ENCODE measurements at places on chromosomes 13 and 19.
A peak's percentile ranks its signal among the peaks of the same experiment; 100 is the strongest.

DNA sequence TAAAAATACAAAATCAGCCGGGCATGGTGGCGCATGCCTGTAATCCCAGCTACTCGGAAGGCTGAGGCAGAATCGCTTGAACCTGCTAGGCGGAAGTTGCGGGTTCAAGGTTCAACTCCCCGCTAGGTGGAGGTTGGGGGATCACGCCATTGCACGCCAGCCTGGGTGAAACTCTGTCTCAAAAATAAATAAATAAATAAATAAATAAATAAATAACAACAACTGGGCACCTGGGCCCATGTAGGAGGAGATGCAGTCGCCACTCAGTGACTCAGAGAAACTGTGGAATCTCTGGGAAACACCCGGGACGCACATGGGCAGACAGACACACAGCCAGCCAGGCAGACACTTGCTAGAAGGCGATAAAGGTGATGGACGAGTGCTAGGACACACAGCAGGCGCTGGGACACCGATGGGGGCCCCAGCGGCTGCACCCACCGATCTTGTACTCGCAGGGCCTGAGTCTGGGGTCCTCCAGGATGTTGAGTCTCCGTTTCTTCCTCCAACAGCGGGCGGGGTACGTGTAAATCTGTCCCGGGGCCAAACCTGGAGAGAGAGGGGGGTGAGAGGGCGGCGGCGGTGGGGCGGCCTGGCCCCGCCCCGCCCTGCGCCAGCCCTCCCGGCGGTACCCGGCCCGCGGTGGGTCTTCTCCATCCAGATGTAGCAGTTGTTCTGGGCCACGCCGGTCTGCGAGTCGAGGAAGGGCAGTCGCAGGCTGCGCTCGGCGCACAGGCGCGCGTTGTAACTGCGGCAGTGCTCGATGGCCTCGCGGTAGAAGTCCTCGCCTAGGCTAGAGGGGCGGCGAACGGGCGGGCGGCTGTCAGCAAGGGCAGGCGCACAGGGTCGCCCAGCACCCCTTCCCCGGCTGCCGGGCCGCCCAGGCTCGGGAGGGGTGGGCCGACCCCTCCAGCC is 1.8 kb downstream of the DPF1 start:
- H3K36me3 ChIP-seq = no peaks in the 10 kb centered on the region
- no peak overlapping the region for H3K27ac ChIP-seq
- H3K4me1 ChIP-seq = no peaks in the 10 kb centered on the region
- peak; percentile 19 for DNase-seq
- no peaks in the 10 kb centered on the region for H3K27me3 ChIP-seq
- no peak overlapping the region for H3K4me3 ChIP-seq

DNA sequence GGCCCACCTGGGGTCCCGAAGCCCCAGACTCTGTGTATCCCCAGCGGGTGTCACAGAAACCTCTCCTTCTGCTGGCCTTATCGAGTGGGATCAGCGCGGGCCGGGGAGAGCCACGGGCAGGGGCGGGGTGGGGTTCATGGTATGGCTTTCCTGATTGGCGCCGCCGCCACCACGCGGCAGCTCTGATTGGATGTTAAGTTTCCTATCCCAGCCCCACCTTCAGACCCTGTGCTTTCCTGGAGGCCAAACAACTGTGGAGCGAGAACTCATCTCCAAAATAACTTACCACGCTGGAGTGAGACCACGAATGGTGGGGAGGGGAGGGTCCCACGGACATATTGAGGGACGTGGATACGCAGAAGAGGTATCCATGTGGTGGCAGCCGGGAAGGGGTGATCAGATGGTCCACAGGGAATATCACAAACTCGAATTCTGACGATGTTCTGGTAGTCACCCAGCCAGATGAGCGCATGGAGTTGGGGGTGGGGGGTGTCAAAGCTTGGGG is 1.0 kb upstream of the ICAM5 start:
- H3K27me3 ChIP-seq = no peaks in the 10 kb centered on the region
- H3K36me3 ChIP-seq = no peaks in the 10 kb centered on the region
- peak overlapping the region; percentile 37 for H3K4me3 ChIP-seq
- DNase-seq = peak; percentile 83
- no peak overlapping the region for H3K27ac ChIP-seq

DNA sequence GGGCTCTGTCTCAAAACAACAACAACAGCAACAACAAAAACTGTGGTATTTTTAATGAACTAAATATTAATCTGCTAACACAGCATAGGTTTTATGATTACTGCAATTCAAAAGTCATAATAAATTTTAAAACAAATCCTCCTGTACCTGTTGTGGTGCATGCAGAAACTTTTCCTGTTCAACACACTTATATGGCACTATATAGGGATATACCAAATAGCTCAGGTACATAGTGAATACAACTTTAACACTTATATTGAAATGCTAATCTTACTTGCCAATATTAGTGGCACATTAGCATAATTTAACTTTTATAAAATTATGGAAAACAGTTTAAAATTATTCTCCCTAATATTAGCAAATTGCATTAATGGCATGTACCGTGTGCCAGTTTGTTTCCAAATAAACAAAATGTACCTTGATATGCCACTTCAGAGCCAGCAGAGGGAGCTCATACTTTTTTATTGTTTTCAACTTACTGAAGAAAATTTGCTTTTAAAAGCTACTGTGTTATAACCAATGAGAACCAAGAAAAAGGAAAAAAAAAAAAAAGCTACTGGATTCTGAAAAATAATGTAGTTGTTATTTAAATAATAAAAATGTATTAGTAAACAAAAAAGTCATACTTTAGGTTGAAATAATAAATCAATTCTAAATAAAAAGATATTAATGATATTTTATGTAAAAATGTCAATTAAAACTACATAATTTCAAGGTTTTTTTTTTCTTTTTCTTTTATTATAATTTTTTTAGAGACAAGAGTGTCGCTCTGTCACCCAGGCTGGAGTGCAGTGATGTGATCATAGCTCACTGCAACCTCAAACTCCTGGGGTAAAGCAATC is 18.0 kb upstream of the RBM26 start:
- H3K27me3 ChIP-seq = no peaks in the 10 kb centered on the region
- DNase-seq = peak; percentile 45
- no peak overlapping the region for H3K4me3 ChIP-seq
- no peaks in the 10 kb centered on the region for H3K36me3 ChIP-seq

DNA sequence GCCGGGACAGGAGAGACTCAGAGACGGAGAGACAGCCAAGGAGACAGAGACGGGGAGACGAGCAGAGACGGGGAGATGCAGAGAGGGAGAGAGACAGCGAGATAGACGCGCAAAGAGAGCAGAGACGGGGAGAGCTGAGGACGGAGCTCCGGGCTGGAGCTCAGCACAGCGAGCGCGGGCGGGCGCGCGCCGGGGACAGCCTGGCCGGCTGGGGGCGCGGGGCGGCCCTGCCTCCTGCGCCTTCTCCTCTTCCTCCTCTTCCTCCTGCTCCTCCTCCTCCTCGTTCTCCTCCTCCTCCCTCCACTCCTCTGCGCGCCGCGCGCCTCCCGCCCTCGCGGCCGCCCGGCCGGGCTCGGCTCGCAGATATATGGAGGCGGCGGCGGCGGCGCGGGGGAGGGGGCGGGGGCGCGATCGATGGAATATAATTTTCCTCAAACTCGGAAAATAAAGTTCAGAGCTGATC is at the start of gene ERFL:
ERFL (minus strand) TSS at position 229 of the 463 bp plus-strand sequence. CDS start 15,530 bp downstream, outside the sequence.
- DNase-seq = peak; percentile 68
- H3K27me3 ChIP-seq = peaks cover 24% of the 10 kb centered on the region
- no peaks in the 10 kb centered on the region for H3K36me3 ChIP-seq
- peaks cover 14% of the 10 kb centered on the region for H3K4me1 ChIP-seq
- peak within 1 kb of the TSS; percentile 47 for H3K4me3 ChIP-seq

GRCh38 chr13:93673885-93674284 is 447.3 kb downstream of the GPC6 start:
- H3K4me1 ChIP-seq = peaks cover 19% of the 10 kb centered on the region
- no peaks in the 10 kb centered on the region for H3K36me3 ChIP-seq
- H3K4me3 ChIP-seq = no peak overlapping the region
- H3K27ac ChIP-seq = peak overlapping the region; percentile 98
- no peaks in the 10 kb centered on the region for H3K27me3 ChIP-seq
- DNase-seq = peak; percentile 41

- no peaks in the 10 kb centered on the region for H3K36me3 ChIP-seq
- no peak for DNase-seq
- no peak overlapping the region for H3K27ac ChIP-seq
- H3K4me3 ChIP-seq = no peak overlapping the region
- peaks cover 5% of the 10 kb centered on the region for H3K4me1 ChIP-seq
Observed at GRCh38 chr13:50352720-50353480, 337.7 kb downstream of the KCNRG start.

- peaks cover 15% of the 10 kb centered on the region for H3K4me1 ChIP-seq
- no peak overlapping the region for H3K27ac ChIP-seq
- no peaks in the 10 kb centered on the region for H3K27me3 ChIP-seq
Observed at GRCh38 chr19:3979289-3979673, 6.0 kb downstream of the EEF2 start.

DNA sequence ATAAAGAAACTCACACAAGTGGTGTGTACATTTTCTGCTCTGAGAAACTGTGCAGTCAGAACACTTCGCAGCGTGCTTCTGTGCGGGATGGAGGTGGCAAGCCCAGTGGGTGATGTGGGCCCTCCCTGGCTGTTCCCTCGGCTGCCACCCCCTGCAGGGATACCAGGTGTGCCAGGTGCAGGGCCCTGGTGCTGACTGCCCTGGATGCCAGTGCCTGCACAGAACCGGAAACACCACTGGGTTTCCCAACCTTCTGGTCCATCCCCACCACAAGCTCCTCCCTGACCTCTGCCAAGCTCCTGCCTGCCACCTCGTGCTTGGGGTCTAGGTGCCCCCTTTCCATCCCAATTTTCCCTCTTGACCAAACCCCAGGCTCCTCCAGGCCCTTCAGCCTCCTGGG is 81.9 kb upstream of the MCF2L start:
- H3K4me3 ChIP-seq = no peak overlapping the region
- H3K27me3 ChIP-seq = 0 out of 2 replicates have a peak, but pooled peaks cover under 1% of the 10 kb centered on the region
- peaks cover 3% of the 10 kb centered on the region for H3K36me3 ChIP-seq
- H3K27ac ChIP-seq = no peak overlapping the region
- no peak for DNase-seq
- H3K4me1 ChIP-seq = peaks cover 11% of the 10 kb centered on the region

DNA sequence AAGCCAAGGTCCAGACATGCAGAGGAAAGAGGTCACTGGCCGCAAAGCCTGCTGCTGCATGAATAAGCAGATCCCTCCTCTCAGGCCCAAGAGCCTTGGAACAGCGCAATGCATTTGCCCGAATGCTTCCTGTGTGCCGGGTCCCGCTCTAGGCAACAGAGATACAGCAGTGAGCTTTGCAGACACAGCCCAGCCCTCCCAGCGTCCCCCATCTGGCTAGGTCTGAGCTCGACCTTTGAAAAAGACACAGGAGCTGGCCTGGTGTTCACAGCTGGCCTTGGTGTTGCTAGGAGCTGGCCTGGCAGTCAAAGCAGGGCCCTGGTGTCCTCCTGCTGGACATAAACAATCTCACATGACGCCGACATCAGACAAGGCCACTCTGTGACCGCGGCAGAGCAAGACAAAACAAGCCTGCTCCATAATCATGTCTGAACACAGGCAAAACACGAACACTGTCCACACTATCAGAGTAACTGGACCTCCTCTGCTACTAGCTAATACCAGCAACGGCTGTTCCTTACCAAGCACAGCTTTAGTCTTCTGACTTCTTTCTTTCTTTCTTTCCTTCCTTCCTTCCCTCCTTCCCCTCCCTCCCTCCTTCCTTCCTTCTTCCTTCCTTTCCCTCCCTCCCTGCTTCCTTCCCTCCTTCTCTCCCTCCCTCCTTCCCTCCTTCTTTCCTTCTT is 5.7 kb upstream of the PEX11G start:
- peak; percentile 83 for DNase-seq
- no peak overlapping the region for H3K4me3 ChIP-seq
- H3K27me3 ChIP-seq = 0 out of 2 replicates have a peak, but pooled peaks cover 6% of the 10 kb centered on the region
